ENCODE measurements at places on chromosomes 16 and 17.
A peak's percentile ranks its signal among the peaks of the same experiment; 100 is the strongest.

DNA sequence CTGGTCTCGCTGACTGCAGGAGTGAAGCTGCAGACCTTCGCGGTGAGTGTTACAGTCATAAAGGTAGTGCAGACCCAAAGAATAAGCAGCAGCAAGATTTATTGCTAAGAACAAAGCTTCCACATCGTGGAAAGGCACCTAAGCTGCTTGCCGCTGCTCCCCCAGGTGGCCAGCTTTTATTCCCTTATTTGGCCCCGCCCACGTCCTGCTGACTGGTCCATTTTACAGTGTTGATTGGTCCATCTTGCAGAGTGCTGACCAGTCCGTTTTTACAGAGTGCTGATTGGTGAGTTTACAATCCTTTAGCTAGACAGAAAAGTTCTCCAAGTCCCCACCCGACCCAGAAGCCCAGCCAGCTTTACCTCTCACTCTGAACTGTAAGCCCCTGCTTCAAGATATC is 227.8 kb downstream of the ABCC12 start:
- no peak for DNase-seq

DNA sequence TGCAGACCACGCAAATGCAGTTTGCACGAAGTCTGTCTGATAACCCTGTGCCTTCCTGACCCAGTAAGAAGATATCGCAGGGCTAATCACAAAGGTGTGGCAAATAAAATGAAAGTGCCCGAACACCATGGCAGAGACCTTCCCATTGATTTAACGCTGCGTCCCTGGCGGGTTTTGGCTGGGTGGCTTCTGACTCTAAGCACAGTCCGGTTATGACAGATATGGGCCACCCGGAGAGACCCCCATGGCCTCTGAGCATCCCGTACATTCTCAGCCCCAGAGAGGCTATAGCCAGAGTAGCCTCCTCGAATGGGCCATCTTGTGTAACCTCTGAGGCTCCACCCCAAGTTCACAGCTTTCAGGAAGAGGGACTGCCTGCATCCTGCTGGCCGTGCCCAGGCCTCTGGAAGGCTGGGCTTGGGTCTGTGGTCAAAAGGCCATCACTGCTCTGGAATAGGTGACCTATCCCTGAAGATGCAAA is 5.5 kb downstream of the FOXC2 start:
- no peak for DNase-seq

GRCh38 chr16:66846831-66847230 is 2.6 kb downstream of the CA7 start:
- DNase-seq = no peak

DNA sequence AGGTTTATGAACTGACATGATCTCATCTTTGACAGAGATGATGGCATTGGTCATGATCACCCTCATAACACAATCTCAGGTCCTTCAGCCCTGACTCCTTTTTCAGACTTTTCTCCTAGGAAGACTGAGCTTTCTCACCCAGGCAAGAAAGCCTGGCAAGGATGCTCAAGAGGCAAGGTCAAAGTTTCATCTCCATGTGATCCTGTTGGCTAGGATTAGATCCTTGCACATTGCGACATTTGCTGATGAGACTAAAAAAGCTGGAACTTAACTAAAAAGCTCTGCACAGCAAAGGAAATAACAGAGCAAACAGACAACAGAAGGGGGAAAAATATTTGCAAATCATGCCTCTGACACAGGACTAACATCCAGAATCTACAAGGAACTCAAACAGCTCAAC is 444.1 kb upstream of the PSMD7 start:
- DNase-seq = no peak

DNA sequence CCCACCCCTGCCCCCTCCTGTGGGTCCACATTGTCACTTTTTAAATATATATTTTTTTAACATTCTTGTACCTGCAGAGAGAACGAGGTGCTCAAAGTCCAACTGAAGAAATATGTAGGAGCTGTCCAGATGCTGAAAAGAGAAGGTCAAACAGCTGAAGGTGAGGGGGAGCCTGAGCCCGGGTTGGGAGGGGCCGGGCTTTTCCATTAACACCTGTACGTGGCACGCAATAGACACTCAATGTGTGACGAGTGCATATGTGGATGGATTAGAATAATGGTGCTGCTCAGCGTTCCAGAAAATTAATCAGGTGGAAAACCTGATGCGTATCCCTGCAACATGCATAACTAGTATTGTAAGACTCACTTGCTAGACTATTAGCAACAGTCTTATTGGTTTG is 223.0 kb downstream of the SNX29 start:
- DNase-seq = no peak

DNA sequence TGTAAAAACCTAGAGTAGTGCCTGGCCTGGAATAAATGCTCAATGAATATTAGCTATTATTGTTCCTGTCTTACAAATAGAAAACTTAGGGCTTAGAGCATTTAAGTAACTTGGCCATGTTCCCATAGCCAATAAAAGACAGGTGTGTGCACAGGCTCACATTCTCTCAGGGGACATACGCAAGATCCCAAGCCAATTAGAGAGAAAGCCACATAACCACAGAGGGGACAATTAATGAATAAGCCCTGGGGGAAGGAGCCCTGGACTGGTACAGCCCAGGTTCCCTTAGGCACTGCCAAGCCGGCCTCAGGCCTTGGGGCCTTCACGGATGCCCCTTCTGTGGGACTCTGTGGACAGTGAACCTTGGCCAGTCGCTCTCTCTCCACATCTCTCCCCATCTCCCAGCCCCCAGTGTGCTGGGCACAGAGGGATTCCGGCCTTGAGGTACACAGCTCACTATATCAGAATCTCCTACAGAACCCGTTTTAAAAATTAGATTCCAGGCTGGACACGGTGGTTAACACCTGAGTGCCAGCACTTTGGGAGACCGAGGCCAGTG is 27.3 kb upstream of the ABCC12 start:
- DNase-seq = no peak

GRCh38 chr17:30323262-30323894 is 10.5 kb downstream of the TMIGD1 start:
- DNase-seq = no peak

DNA sequence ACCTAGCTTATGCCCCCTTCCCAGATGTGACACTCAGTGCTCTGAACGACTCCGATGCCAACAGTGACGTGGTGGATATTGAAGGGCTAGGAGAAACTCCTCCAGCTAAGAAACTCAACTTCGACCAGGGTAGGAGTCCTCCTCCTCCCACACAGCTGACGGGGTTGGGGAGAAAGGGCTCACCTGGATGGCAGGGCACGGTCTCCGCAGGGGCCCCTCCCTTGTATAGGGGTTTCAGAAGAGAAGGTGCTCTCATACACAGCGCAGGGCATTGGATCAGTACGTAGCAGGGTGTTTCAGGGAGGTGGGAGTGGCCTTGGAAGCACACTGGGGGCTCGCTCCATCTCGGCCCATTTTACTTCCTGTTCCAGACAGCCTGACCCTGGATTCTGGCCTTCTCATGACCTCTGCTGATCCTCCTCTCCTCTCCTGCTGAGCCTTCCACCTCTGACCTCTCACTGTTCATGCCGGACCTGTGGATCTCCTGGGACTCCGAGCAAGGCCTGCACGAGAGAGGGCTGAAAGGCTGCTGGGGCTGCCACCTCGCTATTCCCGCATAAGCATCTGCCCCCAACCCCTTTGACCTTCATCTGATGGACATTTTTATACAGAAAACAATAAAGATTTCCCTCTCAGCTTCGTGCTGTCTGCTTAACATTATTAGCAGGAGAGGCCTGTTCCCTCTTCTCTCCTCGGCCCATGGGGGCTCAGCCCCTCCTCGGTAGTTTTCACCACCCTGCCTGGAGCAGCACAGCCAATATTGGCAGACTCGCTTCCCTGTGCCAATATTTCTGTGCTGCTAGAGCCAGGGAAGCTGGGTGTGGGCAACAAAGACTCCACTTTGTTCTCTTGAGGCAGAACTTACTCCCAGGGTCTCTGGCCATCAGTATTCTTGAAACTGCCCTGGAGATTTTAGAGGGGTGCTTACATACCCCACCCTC is 4.7 kb downstream of the RNASEK start:
- no peak for DNase-seq

GRCh38 chr17:43468691-43469139 is 15.1 kb upstream of the DHX8 start:
- no peak for DNase-seq

- no peak for DNase-seq
Observed at GRCh38 chr16:58727796-58728568, 6.1 kb downstream of the GOT2 start.

- DNase-seq = no peak
Observed at GRCh38 chr17:50920891-50921586, 54.9 kb upstream of the TOB1 start.

DNA sequence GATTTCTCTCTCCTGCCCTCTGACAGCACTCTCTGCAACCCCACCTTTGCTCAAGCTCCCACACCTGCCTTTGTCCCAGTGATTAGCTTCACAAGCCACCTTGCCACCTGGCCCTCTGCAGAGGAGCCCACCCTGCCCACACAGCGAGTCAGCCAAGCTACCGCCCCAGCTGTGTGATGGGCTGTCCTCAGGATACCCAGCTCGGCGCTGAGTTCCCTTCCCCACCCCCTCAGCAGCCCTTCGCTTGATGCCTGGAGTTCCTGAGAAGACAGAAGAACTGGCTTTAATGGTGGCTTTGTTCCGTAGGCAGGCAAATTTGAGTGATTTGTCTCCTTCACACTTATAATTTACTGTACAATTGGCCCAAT is 266.4 kb downstream of the CBLN1 start:
- no peak for DNase-seq

GRCh38 chr16:63223851-63224250 is 1187.6 kb upstream of the CDH8 start:
- no peak for DNase-seq

DNA sequence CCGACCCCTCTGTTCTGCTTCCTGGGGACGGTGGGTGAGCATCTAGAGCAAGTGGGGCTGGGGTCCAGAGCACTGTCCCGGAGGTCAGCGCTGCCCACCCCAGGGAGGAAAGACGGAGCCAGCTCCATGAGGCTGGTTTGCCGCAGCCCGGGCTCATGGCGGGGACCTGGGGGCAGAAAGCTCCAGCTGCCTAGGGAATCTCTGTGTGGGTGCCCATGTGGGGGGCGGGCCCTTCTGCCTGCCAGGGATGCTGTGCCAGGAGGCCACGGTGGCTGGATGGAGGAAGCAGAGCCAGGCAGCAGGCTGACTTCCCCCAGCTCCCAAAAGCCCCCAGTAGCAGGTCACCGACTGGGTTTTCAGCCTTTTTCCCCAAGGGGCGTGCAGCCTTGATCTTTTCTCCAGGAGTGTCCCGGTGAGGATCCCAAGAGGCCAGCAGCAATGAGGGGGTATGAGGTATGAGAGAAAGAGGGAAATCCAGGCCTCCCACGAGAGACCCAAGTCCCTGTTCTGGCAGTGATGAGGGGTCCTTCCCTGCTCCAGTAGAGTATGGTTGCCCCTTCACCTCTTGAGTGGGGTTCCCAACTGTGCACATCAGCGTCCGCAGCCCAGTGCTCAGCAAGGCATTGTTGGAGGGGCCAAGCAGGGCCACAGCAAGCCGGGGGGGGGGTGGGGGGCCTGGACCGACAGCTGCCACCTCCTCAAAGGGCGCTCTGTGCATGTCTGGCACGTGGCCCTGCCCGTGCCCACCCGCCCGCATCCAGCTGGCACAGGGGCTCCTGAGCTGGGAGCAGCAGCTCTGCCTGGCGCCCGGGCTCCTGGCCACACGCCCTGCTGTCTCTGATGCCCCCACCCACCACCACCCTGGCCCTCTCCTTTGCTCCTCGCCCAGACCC is 15.6 kb upstream of the BCAR1 start:
- no peak for DNase-seq

DNA sequence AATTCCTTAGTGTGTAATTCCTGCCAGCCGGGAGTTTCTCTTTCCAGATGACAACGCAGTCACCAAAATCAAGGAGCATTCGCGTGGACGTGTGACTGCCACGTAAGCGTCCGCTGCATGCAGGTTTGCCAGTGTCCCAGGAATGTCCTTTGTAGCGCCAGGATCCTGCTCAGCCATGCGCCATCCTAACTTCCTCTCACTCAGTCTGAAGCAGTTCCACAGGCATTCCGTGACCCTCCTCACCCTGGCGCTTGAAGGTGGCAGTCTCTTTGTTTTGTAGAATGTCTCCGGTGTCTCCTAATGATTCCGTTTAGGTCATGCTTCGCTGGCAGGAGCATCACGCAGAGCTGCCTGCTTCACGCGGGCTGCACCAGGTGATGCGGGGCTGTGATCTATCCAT is 88.6 kb downstream of the RPTOR start:
- DNase-seq = no peak

DNA sequence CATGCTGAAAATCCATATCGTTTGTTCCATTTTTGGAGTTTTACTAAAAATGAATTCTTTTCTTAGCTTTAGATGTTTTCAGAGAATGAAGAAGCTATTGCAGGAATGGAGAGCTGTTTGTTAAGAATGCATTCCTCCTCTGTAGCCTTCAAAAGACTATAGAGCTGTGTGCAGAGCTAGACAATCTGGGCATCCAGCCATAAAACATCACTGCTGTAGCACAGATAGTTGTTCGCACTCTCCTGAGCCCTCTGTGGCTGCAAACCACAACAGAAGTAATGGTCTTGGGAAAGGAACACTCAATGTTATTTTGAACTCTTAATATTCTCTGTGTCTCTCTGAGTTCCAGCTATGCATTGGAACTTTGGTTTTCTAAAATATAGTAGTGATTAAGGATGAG is 4.9 kb downstream of the TNRC6C start:
- peak; percentile 30 for DNase-seq

DNA sequence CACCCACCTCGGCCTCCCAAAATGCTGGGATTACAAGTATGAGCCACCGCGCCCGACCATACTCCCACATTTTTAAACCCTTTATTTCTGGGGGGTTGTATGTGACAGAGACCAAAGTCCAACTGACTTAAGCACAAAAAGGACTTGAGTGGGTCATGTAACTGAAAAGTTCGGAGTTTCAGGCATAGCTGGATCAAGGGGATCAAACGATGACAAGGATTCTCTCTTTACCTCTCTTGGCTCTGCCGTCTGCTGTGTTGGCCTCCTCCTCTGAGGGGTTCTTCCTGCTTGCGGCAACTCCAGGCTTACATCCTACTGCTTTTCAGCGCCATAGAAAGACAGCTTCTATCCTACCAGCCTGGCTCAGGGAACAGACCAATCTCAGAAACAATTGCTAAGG is 9.2 kb upstream of the SBK1 start:
- DNase-seq = no peak

DNA sequence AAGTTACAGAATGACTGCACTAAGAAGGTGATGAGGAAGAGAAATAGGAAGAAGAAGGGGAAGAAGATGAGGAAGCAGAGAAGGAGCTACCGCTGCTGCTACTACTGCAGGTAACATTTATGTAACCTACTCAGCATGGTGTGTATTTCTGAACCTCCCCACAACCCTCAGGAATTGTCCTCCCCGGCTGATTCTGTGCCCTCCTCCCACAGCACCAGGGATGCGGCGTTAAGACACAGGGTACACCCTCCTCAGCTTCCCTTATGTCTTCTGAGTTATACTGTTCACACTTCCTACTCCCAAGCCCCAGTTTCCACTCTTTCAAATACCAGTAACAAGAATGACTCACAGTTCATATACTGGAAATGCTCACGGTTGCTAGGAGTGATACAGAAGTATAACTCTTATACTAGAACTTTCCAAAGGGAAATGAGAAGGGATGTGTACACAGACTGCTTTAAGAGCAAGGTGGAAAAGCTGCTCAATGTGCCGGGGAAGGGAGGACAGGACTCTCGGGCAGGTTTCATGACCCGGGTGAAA is 224.5 kb upstream of the PSMD7 start:
- no peak for DNase-seq
